NCI-H1436 treated with DMSO at 0.1 percent for 48 hours (cell line): ENCODE measurements at places on chromosomes 5 and 9.

GRCh38 chr9:77697238-77697984, 49.3 kb upstream of the GNA14 start:
- DNase-seq = no peak

DNA sequence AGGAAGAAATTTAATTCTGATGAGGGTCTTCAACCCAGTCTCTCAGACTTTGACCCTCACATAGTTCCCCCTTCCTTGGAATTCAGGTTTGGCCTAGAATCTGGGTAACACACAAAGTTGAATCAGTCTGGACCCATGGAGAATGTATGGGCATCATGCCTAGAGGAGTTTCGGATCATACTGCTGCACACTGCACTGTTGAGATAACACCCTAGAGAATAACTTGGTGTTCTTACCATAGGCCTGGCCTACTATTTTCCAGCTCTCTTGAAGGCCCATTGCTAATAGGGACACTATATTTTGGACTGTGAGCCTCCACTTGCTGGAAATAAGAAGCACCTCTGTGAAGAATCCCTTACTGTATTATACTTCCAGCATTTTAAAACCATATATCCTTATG, 413.5 kb downstream of the PLK2 start:
- no peak for DNase-seq

DNA sequence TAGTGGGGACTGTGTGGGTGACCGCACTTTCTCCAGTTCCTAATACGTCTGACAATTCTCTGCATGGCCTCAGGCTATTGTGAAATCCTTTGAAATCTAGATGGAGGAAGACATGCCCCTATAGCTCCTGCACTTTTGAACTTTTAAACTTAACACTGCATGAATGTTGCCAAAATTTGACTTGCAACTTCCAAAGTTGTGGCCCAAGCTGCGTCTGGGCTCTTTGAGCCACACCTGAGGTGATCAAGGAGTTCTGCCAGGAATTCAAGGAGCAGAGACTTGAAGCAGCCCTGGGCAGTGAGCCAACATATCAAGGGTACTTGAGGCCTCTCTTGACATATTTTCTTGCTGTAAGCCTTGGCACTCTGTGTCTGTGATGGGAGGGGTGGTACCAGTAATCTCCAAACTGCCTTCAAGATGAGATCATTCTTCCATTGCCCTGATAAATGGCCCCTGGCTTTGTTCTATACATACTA, 1336.1 kb upstream of the CDH9 start:
- no peak for DNase-seq

DNA sequence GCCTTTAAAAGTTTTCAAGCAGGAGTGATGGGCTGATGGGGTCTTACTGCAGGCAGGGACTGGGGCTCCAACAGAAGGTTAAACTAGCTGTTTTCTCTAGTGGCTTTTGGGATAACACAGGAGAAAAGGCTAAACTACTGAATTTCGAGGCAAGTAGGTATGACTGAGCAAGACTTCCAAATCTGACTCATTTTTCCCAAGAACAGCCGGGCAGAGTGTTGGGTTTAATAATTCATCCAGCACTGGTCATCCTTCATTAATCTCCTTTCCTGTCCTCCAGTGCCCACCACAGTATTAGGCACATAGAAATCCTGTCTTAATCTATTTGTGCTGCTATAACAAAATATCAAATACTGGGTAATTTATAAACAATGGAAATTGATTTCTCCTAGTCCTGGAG, 20.5 kb downstream of the MSX2 start:
- DNase-seq = no peak

- no peak for DNase-seq
These were observed 549.2 kb upstream of the CYLC2 start for GRCh38 chr9:102445906-102446305.

GRCh38 chr9:37669232-37669631, 18.5 kb downstream of the FRMPD1 start:
- DNase-seq = no peak

DNA sequence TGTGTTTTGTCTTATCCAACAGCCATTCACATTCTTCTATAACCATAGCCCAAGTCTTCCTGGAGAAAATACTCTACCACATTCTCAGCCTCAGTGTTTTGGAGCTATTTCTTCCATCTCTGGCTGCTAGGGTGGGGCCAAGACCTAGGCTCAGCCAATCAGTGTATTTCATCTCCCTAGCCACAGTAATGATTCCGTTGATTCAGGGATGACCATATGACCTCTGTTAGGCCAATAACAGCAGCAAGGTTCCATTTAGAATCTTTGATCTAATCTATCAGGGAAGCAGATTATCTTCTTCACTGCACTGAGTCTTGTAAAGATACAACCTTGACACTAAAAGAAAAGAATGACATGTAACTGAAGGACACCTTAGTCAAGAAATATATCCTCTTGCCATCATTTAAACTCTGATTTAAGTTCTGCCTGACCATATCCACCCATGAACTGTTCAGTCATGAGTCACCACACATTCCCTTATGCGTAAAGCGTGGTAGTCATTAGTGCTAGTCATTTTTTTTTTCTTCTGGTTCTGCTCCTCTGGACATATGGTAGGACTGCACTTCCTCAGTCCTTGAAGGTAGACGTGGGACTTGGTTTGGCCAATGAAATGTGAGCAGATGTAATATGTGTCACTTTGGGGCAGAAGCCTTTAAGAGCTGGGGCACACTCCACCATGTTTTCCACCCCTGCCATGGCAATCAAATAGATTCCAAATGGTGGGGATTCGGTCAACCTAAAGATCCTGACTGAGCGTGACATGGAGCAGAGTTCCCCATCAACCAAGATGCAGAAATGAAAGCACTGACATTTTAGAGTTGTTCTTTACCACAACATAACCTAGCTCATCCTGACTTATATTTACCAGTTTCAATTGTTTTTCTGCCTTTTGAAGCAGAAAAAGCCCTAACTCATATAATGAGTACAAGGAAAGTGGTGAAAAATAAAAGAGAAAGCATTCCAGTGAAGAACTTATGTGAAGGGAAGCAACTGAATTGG, 12.7 kb upstream of the PRELID2 start:
- no peak for DNase-seq

DNA sequence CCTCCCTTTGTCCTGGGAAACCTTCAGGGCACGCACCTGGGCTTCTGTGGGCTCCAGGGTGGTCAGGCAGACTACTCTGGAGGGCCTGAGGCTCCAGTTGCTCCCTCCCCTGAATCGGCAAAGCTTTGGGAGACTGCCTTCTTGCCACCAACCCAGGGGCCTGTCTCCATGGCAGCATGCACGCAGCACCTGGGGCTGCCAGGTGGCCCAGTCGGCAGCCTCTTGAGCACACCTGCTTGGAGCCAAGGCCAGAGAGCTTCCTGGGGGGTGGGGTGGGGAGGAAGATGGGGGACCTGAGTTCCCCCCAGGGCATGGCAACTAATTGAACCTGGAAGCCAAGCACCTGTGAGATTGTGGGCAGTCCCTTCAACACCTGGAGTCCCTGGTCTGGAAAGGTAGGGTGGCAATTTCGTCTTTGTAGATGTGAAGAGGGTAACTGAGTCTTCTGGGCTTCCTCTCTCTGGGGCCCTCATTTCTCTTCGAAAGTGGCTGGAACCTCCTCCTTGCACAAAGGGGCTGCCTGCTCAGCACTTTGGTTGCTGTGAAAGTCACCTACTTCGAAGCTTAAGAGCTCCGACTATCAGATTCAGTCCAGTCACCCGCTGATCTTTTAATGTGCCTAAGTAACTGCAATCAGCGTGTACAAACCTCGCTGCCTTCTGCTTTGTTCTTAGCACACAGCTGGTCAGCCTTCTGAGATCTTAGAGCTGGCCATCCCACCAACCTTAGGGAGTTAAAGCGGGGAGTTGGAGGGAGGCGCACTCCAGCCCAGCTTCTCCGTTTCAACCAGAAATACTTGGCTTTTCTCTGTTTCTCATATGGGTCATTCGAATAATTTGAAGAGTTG, 4.0 kb downstream of the RNF183 start:
- DNase-seq = no peak

GRCh38 chr9:6942406-6942805, 184.6 kb downstream of the KDM4C start:
- no peak for DNase-seq

GRCh38 chr5:10222326-10222725, 27.4 kb downstream of the ATPSCKMT start:
- no peak for DNase-seq

GRCh38 chr9:111195766-111196165, 134.3 kb downstream of the OR2K2 start:
- DNase-seq = no peak

DNA sequence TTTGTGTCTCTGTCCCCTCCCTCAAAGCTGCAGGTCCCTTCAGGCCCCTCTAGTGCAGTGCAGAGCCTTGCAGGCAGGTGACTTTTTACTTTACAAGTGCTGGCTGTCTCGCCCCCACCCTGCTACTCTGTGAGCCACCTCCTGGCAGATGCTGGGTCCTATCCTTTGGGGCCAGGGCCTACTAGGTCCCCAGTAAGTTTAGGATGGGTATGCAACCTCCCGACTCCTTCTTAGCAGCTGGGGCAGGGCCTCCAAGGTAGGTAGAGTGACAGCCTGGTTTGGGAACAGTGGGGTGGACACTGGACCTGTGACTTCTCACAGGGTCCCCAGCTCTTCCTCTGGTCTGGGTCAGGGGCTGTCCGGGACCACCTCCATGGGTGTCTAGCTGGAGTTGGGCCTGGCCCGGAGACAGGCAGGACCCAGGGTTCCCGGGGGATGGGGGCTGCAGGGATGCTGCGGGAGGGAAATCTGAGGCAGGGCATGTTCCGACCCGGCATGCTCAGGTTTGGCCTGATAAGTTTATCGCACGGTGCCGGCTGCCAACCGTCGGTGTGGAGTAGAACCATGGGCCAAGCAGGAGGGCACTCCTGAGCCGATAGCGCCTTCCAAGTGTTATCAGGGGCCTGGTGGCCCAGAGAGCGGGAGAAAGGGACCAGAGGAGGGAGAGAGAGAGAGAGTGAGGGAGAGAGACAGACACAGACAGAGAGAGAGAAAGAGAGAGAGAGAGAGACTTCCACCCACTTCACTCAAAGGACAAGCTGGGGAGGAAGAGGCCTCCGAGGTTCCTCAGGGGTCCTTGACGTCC, 20.5 kb downstream of the GFI1B start:
- DNase-seq = no peak

DNA sequence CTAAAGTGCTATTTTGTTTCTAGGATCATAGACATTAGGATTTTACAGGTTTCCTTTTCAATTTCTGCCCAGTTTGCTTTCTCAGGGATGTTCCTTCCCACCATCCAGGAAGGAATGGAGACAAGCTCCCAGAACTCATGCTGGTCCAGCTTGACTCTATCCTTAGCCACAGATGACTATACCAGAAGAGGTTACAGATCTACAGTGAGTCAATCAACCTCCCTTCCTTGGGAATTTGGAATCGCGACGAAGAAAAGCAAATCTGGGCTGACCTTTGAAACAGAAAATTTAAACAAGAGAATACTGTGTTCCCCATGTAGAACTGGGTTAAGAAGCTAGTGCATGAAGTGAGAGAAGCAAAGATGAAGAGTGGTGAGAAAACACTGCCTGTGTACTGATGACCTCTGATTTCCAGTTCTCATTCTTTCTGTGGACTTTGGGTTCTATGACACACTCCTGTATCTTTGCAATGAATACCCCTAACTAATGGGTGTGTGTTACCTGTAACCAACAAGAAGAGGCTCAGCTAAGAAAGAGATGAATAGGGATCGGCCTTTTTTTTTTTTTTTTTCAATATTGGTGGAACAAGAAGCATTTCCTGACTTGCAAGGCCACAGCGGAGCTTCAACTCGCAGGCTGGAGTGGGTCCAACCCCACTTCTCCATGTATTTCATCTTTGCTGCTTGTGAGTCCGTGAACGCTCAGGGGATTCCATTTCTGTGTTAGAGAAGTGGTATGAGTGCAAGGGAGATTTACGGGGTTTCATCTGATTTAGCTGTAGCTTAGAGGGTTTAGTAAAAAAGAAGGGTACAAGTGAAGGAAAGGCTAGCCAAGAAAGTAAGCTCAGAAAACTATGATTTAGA, 563.9 kb upstream of the CLINT1 start:
- DNase-seq = no peak

DNA sequence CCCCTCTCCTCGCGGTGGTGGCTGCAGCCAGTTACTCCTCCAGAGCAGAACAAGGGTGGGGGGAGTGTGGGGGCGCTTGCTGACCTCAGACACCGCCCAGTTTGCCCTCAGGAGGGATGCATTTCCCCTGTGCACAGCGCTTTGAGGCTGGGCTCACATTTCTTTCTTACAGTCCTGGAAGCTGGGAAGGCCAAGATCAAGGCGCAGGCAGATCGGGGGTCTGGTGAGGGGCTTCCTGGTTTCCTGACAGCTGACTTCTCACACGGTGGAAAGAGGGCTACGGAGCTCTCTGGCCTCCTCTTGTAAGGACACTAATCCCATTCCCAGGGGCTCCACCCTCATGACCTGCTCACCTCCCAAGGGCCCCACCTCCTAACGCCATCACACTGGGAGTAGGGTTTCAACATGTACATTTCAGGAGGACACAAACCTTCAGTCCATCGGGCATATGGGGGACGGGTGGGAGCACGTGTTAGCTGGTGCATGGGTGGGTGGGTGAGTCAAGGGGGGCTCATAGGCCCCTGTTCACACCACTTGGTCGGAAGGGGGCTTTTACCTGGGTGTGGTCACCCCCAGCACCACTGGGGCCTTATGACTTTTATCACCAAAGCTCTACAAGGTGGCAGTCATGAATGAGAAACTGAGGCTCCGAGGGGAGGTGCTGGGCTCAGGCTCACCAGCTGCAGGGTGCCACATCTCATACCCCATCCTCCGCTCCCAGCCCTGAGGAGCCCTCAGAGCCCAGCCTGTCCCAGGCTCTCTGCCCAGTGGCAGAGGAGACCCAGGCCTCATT, 7.7 kb upstream of the SCGB3A1 start:
- no peak for DNase-seq

DNA sequence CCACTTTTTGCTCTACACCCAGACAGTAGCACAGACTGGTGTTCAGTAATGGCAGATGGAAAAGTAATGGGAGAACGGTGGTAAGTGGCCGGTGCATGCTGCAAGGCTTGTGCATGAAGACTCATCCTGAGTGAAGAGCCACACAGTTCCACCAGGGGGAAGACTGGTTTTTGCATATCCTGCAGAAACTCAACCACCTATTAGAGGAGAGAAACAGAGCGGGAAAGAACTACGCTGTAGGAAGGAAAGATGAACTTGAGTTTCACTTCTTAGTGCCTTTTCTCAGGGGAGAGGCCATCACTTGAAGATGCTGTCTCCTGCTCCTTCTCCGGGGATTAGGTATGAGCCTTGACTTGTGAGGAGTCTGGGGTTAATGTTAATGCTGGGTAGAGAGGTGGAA, 9.4 kb upstream of the PRSS3 start:
- DNase-seq = no peak

- no peak for DNase-seq
These were observed 233.8 kb upstream of the FBXL7 start for GRCh38 chr5:15266229-15266628.

GRCh38 chr9:127944586-127945218, 7.0 kb upstream of the DPM2 start:
- no peak for DNase-seq
